Activated naive CD4-positive, alpha-beta T cell (primary cell): ENCODE measurements at places on chromosomes 12 and 14.

DNA sequence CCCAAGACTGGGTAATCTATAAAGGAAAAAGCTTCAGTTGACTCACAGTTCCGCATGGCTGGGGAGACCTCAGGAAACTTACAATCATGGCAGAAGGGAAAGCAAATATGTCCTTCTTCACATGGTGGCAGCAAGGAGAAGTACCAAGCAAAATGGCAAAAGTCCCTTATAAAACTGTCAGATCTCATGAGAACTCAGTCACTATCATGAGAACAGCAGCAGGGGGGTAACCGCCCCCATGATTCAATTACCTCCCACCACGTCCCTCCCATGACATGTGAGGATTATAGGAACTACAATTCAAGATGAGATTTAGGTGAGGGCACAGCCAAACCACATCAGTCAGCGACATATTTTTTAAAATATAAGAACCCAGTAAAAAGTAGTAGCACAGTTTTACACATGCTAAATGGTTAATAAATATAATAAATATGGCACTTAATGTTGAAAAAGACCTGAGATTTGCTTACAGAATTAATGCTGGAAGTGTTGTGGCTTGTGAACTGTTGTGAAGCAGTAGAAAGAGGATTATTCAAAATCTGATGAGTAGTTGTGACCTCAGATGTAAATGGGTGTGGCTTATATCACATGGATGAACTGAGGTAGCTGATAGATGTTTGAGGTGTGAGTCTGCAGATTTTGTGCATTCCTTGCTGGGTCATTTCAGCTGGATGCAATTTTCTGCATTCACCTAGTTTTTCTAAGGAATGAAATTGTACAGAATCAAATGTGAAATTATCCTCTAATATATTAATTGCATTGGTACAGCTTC lies 46.9 kb upstream of the CHPT1 start:
- no peak for DNase-seq

GRCh38 chr14:90179357-90179756 lies 77.0 kb upstream of the PSMC1 start:
- DNase-seq: no peak

DNA sequence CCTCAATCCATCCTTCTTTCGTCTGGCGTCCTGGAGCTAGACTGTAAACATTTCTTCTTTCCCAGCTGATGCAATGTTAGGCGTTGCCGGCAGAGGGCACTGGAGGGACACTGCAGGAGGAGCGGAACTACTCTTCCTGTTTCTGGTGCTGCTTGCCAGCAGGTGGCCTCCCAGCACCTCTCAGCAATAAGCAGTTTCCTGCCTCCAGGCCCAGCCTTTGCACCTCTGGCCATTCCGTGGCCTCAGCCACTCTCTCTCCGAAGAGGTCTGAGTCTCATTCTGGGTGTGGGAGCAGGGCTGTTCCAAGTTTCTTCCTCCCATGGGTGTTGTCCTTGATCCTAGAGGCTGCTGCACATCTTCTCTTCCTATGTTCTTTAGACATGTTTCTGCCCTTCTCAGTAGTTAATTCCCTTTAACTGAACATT lies 7.5 kb upstream of the ASPG start:
- DNase-seq: peak; percentile 74

DNA sequence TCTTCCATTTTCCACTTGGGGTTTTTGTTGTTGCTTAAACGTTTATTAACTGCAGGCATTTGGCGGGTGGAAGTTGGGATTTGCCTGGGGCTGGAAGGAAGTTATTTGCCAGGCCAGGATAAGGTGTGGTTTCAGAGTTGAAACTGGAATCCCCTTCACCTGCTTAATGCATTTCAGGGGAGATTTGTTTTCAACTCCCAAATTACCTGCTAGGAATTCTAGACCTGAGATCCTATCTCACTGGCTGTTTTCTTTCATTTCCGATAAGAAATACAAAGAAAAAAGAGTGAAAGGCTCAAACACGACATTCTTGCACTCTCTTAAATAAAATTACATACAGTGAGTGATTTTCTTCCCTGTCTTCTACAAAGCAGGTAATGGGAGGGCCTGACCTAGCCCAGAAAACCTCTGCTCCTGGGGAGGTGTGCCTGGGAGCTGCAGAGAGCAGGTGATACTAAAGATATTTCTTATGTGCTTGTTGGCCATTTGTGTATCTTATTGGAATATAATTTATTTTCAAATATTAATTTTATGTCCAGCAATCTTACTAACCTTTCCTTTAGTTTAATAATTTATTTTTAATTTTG lies 278.2 kb downstream of the ZFP36L1 start:
- DNase-seq: no peak

DNA sequence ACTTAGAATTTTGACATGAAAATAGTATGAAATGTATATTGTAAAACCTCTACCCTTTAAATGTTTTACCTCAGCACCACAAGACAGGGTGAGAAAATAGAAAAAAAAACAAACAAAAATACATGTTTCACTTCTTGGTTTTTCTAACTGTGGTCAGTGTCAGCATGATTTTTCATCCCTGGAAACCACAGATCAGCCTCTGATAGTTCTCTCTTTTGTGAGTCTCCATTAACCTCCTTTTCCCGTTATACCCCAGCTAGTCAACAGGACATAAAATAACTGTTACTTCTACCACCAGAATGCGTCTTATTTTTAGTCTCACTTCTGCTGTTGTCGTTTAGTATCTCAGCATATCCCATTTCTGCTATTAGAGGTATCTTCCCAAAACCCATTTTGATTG lies 48.3 kb upstream of the KCNMB4 start:
- DNase-seq: no peak

DNA sequence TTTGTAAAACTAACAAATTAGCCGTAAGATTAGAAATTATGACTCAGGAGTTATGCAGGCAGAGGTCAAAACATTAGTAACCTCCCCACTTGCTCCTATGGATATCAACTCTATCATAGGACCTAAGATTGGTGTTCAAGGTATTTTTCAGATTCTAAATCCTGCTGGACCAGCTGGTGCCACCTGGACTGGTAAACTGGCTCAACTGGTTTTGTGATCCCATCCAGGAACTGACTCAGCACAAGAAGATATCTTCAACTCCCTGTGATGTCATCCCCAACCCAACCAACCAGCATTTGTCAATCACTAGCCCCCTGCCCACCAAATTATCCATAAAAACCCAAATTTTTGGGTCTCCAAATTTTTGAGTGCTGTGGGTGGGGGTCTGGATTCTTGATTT lies 98.1 kb upstream of the OR4E1 start:
- DNase-seq: no peak

- no peak for DNase-seq
Measured at GRCh38 chr14:89797148-89797547, 157.4 kb downstream of the EFCAB11 start.

DNA sequence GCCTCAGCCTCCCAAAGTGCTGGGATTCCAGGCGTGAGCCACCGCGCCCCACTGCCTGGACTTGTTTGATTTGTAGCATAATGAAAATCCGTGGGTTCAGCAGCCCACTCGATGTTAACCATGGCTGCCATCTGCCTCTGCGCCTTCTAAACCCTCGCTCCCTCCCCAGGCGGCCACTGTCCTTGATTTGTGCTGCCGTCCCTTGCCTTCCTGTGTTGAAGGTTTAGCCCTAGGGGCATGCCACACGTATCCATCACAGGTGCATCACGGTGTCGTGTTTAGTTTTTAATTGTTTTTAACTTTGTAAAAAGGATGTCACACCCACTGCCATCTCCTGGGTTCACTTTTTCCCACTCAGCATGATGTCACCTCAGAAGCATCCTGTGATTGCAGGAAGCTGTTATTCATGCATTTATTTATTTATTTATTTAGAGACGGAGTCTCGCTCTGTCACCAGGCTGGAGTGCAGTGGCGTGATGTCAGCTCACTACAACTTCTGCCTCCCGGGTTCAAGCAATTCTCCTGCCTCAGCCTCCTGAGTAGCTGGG lies 24.5 kb upstream of the ULK1 start:
- no peak for DNase-seq

GRCh38 chr12:120872487-120872886 lies 31.7 kb downstream of the SPPL3 start:
- no peak for DNase-seq

GRCh38 chr12:22477894-22478287 lies 66.5 kb downstream of the C2CD5 start:
- no peak for DNase-seq

DNA sequence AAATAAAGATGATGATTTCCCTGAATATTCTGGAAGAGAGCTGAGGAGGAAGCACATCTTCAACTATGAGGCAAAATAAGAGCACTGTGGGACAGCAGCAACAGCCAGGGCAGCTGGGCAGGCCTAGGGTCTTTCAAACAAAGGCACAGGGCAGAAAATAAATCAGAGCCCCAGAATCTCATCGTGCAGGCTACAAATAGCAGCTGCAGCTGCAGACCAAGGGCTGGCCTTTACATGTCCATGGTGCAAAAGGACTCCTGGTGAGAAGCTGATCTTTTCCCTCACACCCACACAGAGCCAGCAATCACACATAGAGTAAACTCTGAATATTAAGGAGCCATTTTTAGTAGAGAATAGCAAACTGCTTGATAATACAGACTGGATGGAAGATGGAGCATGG lies 13.6 kb upstream of the MYBPC1 start:
- no peak for DNase-seq

DNA sequence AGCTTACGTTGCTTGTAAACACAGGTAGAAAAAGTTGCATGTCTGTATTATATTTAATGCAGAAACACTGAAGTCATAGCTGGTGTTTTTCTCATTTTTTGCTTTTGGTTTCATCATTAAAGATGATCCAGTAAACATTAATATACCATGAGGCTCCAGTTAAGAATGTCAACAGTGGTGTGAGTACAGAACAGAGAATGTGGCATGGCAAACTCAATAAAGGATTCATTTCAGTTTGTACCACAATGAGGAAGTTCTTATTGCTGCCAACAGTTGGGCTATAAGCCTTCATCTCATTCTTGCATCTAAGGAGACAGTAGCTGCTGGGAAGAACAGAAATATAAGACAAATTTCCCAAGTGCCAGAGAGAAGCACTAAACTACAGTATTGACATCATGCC lies 72.1 kb upstream of the ST8SIA1 start:
- no peak for DNase-seq

DNA sequence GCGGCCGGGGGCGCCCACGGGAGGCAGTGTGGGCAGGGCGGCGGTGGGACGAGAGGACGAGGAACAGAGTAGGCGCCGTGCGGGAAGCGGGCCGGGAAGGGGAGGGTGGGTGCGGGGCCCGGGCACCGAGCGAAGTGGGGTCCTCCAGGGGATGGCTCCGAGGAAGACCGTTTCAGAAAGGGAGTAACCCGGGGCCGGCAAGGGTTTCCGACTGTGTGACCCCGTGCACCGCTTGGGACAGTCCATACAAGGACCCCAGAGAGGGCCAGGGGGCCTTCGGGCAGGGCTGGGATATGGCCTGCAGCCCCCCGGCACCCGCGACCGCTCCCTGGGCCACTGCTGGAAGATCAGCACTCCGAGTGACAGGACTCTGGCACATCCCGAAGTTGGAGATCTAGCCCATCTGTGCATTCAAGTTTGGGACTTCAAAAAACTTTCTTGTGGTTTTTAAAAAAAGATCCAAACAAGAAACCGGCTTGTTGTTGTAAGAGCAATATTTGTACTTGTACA lies 448 bp downstream of the TSPAN9 start:
- DNase-seq: no peak

DNA sequence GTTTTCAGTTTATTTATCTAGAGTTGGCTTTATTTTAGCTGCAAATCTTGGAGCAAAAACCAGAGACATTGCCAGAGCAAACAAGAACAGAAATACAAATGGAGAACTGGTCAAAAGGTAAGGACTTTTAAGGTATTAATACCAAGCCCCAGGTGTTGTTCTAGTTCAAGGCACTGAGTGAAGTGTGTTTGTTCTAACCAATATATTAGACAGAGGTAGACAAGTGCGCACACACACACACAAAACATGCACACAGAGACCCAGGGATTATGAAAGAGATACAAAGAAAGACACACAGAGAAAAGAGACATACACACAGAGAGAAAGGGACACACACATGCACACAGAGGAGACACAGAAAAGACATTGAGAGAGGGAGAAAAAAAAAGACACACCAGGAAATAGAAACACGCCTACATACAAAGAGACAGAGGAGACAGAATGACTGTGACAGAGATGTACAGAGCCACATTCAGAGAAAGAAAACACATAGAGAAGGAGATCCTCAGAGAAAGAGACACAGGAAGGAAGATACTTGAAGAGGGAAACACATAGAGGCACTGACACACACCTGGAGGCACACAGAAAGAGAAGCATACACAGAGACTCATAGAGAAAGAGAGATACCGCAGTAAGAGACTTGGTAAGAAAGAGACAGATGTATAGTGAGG lies 50.2 kb downstream of the MIPOL1 start:
- no peak for DNase-seq

- DNase-seq: no peak
Measured at GRCh38 chr14:60561845-60562746, 53.1 kb downstream of the SIX6 start.

DNA sequence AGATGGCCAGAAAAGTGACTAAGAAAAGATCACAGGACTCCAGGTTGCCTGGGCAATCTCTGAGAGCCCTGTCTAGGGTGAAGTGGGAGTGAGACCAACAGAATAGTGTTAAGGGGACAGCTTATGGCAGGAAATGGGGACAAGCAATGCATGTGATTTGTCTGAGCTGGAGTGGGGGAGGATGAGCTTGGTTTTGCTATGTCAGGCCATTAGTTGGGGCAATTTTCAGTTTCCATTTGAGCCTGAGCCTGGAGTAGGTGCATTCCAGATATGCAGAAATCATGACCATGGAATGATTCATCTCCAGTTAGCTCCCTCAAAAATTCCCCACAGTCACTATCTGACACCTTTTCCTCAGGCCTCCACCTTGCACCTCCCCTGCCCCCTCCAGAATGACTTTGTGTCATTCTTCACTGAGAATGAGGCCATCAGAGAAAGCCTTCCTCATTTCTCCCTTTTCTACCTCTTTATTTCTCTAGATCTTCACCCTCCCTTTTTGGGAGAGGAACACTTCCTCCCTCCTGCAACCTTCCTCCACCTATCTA lies 150.9 kb upstream of the PLEKHG7 start:
- no peak for DNase-seq

DNA sequence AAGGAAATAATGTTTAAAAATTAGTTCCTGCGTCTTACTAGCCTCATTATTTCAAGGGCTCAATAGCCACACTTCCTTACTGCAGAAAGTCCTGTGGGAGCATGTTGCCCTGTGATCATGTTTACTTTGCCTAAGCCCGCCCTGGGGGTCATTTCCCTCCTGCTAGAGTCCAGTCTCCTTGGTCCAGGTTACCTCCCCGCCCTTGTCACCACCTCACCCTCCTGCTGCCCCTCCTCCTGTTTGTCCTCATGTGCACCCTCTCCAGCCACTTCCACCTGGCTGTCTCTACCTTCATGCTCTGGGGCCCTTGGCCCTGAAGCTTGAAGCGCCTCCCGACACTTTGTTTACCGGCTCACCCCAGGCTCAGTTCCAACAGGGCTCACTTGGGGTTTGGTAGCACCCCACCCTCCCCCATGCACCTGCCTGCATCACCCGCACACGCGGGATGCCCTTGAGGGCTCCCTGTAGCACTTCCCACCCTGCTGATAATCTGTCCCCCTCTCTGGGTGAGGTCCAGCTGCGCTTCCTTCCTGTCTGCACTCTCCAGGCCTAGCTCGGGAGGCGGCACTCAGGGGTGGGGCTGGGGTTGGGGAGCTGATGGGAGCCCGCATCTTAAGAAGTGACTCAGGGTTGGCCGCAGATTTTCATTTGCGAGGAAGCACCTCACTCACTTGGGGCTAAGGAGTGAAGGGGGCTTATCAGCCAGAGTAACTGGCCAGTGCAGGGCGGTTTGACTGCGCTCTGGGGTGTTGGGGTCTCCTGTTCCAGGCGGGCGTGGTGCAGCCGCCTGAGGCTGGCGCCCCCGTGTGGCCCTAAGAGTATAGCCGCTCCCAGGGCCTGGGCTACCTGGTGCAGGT lies 40.1 kb downstream of the SMIM41 start:
- no peak for DNase-seq

- no peak for DNase-seq
Measured at GRCh38 chr12:132309596-132310086, 19.7 kb downstream of the GALNT9 start.
